NCI-H1105 treated with DMSO at 0.1 percent for 48 hours (cell line): ENCODE measurements at places on chromosomes 5 and 9.

- no peak for DNase-seq
These were observed 171.7 kb downstream of the SREK1 start for GRCh38 chr5:66315784-66316183.

DNA sequence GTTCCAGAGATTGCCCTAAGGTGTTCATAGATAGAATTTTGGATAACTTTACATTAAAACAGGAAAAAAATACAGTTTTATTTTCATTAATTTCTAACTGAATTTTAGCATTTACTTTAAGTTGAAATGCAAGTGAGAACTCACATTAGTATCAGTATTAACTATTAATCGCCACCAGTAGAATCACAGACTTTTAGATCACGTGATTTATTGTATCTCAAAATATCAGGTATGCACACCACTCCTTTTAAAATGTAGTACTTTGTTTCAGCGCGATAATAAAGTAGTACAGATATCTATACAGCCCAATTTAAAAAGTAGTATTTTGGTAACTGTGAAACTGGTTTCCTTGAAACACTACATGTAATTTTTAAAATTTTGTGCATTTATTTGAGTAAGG lies 978.7 kb downstream of the DNAH5 start:
- no peak for DNase-seq

DNA sequence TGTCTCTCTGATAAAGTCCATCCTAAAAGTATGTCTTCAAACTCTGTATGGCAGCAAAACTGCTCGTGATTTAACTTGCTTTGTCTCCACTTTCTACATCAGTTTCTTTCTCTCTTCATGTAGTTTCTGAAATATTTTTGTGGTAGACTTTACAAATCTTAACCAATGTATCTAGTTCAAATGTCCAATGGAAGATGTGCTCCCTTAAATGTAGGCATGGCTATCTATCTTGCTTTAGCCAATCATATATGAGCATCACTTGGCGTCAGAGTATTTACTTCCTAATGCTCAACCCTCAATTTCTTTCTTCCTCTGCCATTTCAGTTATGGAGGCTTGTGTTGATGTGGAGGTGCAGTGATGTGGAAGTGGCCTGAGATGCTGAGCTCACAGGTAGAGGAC lies 206.1 kb upstream of the ZNF608 start:
- DNase-seq = no peak

DNA sequence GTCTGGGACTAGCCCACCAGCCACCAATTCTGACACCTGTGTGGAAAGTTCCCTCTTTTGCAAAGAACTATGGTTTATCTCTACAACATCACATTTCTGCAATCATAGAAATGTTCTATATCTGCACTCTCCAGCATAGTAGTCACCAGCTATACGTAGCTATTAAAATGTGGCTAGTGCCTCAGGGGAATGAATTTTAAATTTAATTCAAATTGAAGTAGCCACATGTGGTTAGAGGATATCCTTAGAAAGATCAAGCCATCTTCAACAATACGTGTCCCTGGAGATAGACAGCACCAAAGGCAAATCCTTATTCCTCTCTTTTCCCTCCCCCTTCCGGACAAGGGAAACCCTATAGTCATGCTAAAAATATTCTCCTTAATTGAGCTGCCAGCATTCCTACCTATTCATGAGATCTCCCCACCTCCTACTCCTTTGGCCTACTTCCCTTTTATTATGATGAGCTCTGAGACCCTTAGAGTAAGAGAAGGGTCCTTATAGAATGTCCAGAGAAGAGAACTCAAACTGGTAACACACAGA lies 11.1 kb downstream of the LCP2 start:
- no peak for DNase-seq

GRCh38 chr5:96117771-96118651 lies 156.4 kb upstream of the ELL2 start:
- DNase-seq = no peak

GRCh38 chr5:1657161-1657741 lies 133.5 kb upstream of the LPCAT1 start:
- no peak for DNase-seq

DNA sequence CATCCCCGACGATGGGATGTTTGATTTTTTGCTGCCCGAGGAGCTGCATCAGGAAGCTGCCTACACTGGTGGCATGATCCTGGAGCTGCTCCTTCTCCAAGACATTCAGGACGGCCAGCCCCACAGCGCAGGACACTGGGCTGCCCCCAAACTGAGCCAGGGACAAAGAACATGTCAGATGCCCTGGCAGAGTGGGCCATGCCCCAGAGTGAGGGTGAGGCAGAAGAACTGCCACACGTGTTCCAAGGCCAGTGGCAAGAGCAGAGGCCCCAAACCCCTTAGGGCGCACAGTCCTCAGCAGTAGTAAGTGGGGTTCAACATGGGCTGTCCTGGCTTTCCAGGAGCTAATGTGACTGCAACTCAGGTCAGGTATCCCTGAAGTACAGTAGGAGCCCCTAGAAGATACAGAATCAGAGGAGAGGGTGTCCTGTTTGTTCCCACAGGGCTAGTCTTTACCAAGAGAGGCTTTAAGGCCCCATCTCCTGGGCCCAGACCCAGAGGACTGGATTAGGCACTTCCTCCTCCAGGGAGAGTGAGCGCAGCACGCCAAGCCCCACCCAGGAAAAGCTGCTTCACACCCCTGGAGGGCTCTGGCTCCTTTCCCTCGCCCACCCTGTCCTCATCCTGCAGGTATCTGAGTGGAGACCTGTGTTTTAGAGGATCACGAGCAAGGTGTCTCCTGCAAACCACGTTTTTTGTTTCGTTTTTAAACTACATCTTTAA lies 11.1 kb downstream of the HNRNPAB start:
- no peak for DNase-seq

DNA sequence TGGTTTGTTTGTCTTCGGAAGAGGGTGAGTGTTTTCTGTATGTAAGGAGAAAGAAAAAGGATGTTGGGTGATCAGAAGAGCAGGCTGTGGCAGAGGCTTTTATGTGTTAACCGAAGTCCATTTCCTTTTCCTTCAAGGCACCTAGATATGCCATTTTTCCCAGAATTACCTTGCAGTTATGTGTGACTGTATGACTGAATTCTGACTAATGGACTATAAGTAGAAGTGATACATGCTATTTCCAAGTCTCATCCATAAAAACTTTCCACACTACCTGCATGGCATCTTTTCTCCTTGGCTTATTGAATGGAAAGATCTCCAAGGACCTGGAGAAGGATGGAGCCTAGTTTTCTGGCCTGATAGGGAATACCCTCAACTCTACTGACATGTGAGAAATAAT lies 10.6 kb upstream of the NDUFS4 start:
- no peak for DNase-seq

DNA sequence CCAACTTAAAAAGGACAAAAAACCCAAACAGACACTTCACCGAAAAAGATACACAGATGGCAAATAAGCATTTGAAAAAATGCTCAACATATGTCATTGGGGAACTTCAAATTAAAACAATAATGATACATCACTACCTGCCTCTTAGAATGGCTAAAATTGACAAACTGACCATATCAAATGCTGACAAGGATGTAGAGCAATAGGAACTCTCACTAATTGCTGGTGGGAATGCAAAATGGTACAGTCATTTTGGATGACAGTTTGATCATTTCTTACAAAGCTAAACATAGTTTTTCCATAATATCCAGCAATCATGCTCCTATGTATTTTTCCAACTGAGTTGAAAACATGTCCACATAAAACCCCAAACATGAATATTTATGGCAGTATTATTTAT lies 58.9 kb upstream of the RAPGEF6 start:
- DNase-seq = no peak

DNA sequence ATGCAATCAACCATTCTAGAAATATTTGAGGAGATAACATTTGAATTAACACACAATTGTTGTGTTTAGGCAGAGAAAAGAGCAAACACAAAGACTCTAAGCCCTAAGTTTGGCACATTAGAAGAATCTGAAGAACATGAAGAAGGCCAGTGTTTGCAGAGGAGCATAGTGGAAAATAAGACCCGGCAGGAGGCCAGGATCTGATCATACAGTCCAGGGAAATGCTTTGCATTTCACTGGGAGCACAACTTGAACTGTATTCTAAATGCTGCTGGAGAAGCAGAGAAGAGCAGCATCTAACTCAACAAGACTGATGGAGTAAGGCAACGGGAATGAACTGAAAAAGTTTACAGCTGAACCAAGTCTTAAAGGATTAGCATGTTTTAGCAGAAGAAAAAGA lies 463.4 kb downstream of the ZNF608 start:
- DNase-seq = no peak

GRCh38 chr9:130565792-130566191 lies 13.6 kb upstream of the FUBP3 start:
- DNase-seq = no peak

DNA sequence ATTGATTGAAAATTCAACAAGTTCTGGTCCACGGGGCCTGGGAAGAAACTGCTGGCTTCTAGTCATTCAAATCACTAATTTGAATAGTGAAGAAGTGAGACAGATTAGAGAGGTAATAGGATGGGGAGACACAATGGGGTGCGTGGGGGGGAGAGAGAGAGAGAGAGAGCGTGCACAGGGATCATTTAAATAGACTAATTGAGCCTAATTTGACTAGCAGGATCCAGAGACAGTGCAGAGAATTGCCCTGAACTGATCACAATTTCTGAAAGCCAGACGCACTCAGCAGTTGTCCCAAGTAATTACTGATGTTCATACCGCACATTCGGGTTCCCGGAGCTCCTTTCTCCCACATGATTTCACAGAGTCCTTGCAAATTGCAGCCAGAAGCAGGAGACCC lies 50.3 kb upstream of the C5orf58 start:
- DNase-seq = no peak

DNA sequence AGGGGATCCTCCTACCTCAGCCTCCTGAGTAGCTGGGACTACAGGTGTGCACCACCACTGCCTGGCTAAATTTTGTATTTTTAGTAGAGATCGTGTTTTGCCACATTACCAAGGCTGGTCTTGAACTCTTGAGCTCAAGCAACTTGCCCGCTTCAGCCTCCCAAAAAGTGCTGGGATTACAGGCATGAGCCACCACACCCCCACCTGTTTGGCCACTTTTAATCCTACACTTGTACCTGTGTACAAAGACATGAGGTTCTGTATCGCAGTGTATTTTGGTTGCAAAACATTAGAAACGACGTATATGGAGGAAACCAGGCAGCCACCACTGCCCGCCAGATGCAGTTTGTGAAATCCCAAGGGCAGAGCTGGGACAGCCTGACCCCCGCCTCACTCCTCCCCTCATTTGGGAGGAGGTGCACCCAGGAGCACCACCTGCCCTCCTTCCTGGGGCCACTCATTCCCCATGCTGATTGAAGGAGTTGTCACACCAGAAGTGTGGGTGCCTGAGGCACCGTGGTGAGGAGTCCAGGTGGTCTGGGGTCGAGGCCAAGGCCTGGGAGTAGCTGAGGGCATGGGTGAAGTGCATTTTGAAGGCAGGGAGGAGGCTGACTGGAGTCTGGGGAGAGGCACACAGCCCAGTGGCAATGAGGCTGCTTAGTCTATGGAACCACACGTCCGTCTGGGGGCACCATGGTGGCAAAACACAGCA lies 39.3 kb upstream of the OLFM1 start:
- no peak for DNase-seq

DNA sequence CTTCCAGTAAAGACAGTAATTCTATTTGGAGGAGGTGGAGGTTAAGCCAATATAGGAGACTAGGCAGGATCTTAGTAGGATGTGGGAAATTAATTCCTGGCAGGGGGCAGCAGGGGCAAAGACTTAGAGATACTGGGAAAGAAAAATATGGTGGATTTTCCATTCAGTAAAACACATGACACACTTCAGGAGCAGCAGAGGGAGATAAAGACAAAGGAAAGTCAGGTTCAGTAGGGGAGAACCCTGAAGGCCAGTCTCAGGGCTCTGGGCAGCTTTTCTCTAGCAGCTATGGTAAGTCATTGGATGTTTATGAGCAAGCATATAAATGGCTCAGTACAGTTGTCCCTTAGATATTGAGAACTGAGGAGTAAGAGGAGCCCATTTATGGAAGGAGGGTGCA lies 105.5 kb downstream of the PJA2 start:
- no peak for DNase-seq

GRCh38 chr9:35962126-35962906 lies 4.4 kb upstream of the OR2S2 start:
- no peak for DNase-seq

- DNase-seq = no peak
These were observed 35.3 kb upstream of the HK3 start for GRCh38 chr5:176934309-176934930.

GRCh38 chr9:18478501-18479361 lies 4.8 kb downstream of the ADAMTSL1 start:
- DNase-seq = no peak

- no peak for DNase-seq
These were observed 13.4 kb downstream of the ADAM19 start for GRCh38 chr5:157562111-157562581.

GRCh38 chr5:83711982-83712601 lies 8.6 kb downstream of the HAPLN1 start:
- DNase-seq = peak; percentile 4

- DNase-seq = no peak
These were observed 84.0 kb downstream of the COL5A1 start for GRCh38 chr9:134725605-134725940.

DNA sequence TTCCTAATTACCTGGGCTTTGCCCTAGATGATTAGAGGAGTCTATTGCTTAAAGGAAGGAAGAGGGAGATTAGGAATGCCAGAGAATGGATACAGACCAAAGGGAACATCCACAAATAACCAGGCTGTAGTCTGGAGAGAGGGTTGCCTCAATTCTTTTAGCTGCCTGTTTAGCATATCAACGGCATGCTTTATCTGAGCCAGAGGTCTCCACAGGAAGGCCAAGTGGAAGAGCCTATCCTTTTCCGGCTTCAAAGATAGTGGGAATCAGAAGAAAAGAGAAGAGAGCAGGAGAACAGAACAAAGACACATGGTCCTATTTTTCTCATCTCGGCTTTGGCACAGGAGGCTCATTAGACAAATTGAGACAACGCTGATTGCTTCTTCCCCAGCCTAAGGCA lies 142.4 kb downstream of the NMUR2 start:
- no peak for DNase-seq

DNA sequence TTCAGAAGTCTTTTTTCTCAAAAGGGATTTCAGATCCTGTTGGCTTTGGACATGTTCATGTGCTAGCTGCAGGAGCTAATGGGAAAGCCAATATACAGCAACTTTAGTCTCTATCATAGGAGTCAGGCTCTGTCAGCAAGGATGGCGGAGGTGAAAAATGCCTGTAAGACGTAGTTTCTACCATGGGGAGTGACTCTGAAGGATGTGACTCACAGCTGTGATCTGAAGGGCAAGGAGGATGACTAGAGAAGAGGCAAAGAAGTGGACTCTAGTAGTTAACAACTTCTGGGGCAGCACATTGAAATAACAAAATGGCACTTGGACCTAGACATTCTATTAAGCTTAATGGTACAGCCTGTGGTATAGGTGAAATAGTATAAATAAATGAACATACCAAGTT lies 3.1 kb upstream of the NDUFS4 start:
- DNase-seq = no peak
